Islet precursor cell (in vitro differentiated cells): ENCODE measurements at places on chromosomes 7 and 10.

GRCh38 chr7:124257638-124258308, 224.9 kb upstream of the TMEM229A start:
- no peak for DNase-seq

DNA sequence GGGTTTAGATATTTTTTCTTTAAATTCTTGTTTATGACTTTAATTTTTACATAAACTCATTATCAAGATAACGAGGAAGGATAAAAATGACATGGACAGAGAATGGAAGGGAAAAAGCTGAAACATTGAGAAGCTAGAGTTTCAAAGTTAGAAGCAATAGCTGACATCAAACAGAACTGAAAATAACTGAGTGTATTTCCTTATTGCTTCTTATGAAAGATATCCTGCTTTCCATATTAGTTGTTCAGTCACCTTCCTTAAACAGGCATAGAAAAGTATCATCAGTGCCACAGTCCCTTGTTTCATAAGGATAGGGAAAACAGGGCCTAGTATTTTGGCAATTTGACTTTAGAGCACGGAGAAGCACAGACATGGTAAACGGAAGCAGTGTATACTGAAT, 460.5 kb upstream of the GHITM start:
- DNase-seq, result no peak

DNA sequence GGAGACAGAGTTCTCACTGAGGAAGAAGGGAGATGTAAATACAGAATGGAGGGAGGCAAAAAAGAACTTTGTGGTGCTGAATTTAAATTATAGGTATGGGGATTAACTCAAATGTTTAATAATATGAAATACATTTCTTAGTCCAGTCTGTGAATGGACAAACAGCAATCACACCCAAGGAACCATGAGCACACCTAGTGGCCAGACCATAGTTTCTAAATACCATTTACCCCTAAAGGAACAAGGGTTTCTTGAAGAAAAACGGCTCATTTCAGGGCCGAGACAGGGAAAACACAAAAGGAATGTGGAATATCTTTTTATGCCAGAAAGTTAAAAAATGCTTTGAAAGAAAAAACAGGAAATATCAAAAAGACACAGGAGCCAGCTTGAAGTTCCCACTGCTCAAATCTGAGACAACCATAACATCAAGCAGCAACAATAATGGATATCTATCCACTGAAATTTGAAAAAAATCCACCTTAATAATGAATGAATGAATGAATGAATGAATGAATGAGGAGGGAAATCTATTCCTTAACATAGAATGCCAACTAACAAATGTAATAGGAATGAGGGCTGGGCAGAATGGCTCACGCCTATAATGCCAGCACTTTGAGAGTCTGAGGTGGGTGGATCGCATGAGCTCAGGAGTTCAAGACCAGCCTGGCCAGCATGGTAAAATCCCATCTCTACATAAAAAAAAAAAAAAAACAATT, 8.6 kb downstream of the IPMK start:
- DNase-seq, result no peak

GRCh38 chr10:14584661-14585060, 190.0 kb downstream of the FAM107B start:
- DNase-seq, result no peak

GRCh38 chr7:123655614-123656013, at the start of gene LMOD2:
TSS of gene LMOD2 (plus strand) at chr7:123655866. CDS start at chr7:123655964, 98 bp downstream.
- DNase-seq, result no peak

GRCh38 chr10:59668096-59668495, 41.6 kb downstream of the SLC16A9 start:
- no peak for DNase-seq

DNA sequence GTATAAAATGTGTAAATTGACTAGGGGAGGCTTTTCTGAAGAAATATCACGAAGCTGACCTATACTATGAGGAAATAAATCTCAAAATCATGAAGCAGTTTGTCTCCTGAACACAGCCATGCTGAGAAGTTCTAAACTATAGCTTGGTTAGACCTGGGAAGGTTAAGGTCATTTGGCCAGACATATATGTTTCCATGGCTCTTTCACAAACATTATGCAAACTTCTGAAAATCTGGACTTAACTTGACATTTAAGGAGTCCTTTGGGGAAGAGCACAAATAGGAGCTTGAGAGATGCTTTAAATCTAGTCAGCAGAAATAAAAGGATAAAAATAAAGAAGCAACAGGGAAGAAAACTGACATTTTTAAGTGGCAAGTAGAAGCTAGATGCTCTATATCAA, 115.9 kb upstream of the MEOX2 start:
- no peak for DNase-seq
